ENCODE measurements at places on chromosomes 2 and 18. TPM values are rescaled to one million over a fixed set of nuclear protein-coding genes. Genes with fewer than 3 reads are reported as not detected.

GRCh38 chr2:20456636-20457426 is 10.0 kb downstream of the RHOB start:
- no peak for DNase-seq

DNA sequence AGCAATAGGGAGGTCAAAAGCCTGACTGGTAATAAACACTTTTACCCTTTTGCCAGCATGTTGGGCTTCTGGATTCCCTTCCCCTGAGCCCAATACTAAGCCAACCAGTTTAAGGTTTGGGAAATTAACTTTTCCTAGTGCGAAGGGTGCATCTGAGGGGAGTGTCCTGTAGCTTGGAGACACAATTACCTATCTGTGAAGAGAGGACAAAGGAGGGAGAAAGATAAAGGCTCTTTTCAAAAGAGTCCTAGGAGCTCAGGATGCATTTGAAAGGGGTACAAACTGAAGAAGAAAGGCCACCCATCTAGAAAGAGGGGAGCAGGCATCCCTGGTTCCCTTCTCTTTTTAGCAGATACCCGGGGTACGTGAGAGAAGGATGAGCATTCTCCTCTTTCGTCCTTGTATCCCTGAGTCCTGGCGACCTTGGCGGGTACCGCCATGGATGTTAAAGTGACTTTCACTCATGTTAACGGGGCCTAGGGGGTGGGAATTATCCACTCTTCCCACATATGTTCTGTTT is 25.1 kb downstream of the C18orf54 start:
- no peak for DNase-seq

DNA sequence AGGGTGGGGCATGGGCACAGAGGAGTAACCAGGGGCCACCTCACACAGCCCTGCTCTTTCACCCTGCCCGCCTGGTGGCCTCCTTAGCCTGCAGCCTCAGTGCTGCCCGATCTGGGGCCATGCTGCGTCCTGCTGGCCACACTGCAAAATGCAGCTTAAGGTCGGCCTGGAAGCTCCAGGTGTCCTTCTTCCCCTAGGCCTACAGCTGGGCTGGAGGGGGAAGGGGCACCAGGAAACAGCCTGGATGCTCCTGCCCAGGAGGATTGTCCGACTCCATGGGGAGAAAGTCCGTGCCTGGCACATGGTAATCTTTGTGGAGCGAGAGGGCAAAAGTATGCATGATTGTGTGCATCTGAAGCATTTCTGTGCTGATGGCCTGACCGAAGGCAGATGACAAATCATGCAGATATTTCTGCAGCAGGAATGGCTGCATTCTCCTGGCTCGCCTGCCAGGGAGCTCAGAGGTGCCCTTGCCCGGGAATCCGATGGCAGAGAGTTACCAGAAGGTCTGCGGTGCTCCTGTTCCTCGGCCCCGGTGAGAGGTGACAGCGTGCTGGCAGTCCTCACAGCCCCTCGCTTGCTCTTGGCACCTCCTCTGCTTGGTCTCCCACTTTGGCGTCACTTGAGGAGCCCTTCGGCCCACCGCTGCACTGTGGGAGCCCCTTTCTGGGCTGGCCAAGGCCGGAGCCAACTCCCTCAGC is 12.8 kb upstream of the ALPP start:
- DNase-seq = peak; percentile 57

DNA sequence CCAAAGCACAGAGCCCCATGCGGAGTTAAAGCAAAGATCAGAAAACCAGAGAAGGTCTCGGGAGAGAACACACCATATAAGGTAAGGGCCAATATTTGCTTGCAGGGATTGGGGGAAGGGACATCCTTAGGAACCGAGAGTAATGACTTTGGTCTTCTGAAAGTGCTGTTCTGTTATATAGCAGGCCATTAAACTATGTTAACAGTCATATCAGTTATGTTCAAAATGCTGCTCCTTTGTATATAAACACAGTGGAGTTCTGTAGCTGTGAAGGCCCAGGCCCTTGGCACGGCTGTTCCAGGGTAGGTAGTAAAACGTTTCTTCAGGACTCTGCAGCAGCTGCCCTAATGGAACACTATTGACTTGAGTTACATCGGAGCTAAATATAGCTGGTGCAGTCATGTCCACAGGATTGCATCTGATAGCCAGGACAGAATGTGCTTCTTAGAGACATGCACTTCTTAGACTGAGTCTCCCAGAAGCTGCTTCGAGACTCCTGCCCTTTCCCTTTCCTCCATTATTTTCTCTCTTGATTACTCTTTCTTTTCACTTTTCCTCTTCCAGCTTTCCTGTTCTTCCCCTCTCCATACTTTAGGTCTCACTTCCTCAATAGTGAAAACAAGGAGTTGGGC is 122.4 kb downstream of the SETBP1 start:
- no peak for DNase-seq

- no peak for DNase-seq
These were observed 51.0 kb upstream of the TMEM18 start for GRCh38 chr2:728165-728564.

DNA sequence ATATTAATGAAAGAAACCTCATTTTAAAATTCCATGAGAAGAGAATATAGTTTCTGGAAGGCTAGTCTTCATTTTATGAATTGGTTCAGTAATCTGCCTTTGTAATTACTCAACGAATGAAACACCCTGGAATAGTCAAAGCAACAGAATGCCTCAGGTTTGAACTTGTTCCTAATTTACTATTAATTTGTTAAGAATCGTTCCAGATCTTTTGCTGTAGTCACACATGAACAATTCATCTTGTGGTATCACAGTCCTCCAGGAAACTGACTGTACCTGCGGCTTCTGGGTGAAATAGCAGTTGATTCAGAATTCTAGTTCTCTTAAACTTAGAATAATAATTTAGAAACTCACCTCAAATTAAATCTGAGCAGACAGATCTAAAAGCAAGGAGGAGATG is 282.7 kb upstream of the MAP2 start:
- no peak for DNase-seq

Gene ANKRD62
- total RNA-seq = not detected

Gene COL4A3
- total RNA-seq = not detected
